A549 treated with CORT108297 at 1 μM for 4 hours (cell line): ENCODE measurements at places on chromosomes 7 and 10. TPM values are rescaled to one million over a fixed set of nuclear protein-coding genes. Genes with fewer than 3 reads are reported as not detected.

Gene CYP3A4
- total RNA-seq = 0.05 TPM in 1 of 5 replicates, not detected in the others

Gene FKBP6
- not detected in 5 replicates for total RNA-seq

Gene GNGT1
- not detected in 5 replicates for total RNA-seq

Gene ANK3
- total RNA-seq = 0.18 to 0.54 TPM (median 0.42 TPM) in 5 replicates

Gene VWDE
- 0.39 to 0.63 TPM (median 0.53 TPM) in 5 replicates for total RNA-seq

Gene SUN1
- 70.7 to 98.7 TPM (median 95.3 TPM) in 5 replicates for total RNA-seq

Gene ANKRD22
- total RNA-seq = 0.27 to 0.54 TPM (median 0.34 TPM) in 5 replicates

Gene FGFBP3
- total RNA-seq = 1.7 to 3.0 TPM (median 2.7 TPM) in 5 replicates

Gene TAS2R4
- 0.08 to 0.21 TPM (median 0.13 TPM) in 5 replicates for total RNA-seq

Gene PSD
- total RNA-seq = 0.18 to 0.60 TPM (median 0.46 TPM) in 5 replicates

Gene GNAT3
- not detected in 5 replicates for total RNA-seq

Gene SUGCT
- 0.56 to 1.6 TPM (median 0.95 TPM) in 5 replicates for total RNA-seq

Gene PTPRZ1
- not detected in 5 replicates for total RNA-seq

Gene HTRA1
- 53.6 to 68.1 TPM (median 54.4 TPM) in 5 replicates for total RNA-seq

Gene GIMAP2
- 0.09 TPM in 1 of 5 replicates, not detected in the others for total RNA-seq

Gene BLNK
- total RNA-seq = not detected in 5 replicates

Gene HECW1
- total RNA-seq = 10.2 to 14.6 TPM (median 13.9 TPM) in 5 replicates
